ENCODE measurements at places on chromosomes 2 and 18.

- peak; percentile 22 for DNase-seq
Measured at GRCh38 chr2:226185616-226186211, 613.9 kb downstream of the IRS1 start.

DNA sequence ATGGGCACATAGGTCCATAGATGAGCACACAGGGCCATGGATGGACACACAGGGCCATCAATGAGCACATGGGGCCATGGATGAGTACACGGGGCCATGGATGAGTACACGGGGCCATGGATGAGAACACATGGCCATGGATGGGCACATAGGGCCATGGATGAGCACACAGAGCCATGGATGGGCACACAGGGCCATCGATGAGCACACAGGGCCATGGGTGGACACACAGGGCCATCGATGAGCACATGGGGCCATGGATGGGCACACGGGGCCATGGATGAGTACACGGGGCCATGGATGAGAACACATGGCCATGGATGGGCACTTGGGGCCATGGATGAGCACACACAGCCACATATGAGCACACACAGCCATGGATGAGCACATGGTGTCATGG is 192.6 kb upstream of the HDAC4 start:
- DNase-seq: no peak

- DNase-seq: no peak
Measured at GRCh38 chr2:8602809-8603208, 79.0 kb upstream of the ID2 start.

GRCh38 chr2:224146356-224147160 is 107.5 kb upstream of the SERPINE2 start:
- DNase-seq: no peak

DNA sequence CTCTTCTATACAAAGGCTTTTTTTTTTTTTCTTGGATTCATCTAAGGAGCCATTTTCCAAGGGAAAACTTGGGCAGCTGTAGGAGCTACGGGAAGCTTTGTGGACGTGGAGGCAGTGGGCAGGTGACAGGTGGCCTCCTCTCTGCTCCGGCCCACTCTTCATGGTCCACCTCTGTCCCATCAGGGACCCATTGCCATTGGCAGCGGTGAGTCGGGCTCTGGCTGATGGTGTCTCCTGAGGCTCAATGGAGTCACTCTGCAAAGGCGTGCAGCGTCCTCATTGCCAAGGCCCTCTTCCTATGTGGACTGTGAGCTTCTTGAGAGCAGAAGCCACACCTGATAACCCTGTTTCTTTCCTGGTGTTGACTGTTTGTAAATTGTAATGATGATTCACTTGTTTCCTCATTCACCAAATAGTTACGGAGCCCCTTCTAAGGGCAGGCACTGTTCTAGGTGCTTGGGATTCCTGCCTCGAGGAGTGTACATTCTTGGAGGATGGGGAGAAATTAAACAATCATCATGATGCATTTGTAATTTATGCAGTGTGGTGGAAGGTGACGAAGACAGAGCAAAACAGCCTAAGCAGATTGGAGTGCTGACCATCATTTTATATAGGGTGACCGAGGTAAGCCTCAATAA is 240.3 kb upstream of the HS6ST1 start:
- DNase-seq: no peak

DNA sequence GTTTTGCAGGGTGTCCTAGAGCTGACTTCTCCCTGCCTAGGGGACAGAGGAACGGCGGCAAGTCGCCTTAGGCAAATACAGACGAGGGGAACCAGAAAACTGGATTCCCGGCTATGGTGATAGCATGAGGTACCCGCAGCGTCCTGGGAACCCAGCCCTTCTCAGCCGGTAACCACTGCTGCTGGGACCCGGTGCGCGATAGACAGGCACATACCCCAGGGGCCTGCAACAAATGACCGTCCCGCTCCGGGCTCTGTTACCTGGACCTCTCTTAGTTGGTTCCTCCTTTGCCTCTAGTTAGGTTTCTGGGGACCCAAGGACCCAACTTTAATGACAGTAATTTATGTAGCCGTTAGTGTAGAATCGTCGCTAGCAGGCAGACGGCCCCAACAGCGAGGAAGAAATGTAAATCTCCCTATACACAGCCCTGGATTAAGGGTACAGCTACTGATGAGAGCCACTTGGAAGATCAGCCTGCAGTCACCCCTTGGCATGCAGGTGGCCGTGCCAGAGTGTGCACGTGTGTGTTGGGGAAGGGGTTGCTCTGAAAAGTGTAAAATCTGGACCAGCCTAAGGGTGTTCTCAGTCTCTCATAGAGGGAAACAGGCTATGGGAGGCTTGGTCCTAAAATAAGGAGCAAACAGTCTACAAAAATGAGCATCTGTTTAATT is 819 bp upstream of the SERPINE2 start:
- no peak for DNase-seq

- DNase-seq: no peak
Measured at GRCh38 chr18:43876286-43876685, 599.0 kb upstream of the SYT4 start.

GRCh38 chr2:167388901-167389300 is 500.6 kb downstream of the XIRP2 start:
- no peak for DNase-seq

- no peak for DNase-seq
Measured at GRCh38 chr2:100987974-100988373, 14.1 kb upstream of the RPL31 start.

DNA sequence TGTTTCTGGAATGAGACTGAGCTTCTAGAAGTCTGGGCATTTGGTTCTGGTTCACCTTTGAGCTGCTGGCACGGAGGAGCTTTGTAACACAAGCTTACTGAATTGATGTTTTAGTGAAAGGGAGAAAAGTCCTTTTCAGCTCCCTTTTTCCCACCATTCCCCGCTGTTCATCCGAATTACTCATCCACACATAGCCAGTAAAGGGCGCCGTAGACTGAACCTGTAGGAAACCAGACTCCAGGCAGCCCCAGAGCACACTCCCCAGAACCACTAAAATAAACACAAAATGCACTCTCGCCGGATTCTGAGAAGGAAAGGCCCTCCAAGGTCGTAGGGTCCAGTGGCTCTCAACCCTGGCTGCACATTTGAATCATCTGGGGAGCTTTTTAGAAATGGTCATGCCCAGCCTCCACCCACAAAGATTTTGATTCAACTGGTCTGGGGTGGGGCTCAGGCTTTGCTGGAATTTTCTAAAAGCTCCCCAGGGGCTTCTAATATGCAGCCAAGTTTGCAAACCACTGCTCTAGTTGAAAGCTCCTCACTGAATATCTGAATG is 29.6 kb downstream of the TCF7L1 start:
- DNase-seq: no peak

GRCh38 chr2:144517866-144518747 is 1.8 kb downstream of the ZEB2 start:
- no peak for DNase-seq

DNA sequence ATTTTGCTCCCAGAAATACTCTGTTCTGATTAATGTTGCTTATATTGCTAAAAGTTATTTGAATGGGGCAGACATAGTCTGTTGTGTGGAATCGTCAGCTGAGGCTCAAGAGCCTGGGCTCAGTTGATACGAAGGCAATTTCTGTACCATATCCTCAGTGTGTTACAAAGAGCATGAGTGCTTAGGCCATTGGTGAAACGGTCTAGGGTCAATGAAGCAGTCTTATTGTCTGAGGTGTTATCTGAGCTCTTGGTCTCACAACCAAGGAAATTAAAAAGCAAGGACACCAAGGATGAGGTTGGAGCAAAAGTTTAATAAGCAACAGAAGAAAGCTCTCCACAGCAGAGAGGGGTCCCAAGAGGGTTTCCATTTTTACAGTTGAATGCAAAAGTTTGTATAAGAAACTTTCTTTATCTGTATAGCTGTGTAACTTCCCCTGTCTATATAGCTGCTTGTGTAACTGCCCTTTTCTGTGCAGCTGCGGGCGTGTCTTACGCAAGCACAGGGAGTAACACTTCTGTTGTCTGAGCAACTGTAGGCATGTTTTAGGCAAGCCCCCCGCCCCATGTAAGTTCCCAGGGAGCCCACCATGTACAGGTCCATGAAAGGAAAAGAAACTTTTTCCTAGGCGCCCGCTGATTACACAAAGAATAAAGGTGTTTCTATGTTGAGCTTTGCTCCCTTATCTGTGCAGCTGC is 40.6 kb upstream of the DSC1 start:
- no peak for DNase-seq

- no peak for DNase-seq
Measured at GRCh38 chr2:109337221-109337620, 208.2 kb downstream of the SH3RF3 start.

DNA sequence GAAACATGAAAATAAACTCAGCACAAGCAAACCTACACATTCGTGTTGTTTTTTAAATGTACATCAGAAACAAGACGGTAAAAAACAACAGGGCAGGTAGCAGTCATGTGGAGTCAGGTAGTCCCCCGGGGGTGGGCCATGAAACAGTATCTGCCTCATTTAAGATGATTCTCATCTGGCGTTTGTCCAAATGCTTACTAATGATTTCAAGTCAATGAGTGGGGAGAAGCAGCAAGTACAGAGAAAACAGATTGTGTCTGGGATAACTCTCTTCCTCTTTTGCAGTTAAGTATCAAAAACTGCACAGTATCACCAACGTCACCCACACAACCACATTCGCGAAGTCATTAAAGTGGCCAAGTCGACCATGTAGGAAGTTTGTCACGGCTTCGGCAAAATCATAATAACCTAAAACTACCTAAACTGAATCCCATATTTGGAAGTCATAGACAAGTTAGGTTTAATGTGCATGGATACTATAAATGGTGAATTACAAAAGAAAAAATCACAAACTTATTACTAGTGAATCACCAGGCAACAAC is 1.3 kb downstream of the LAPTM4A start:
- DNase-seq: peak; percentile 59

- DNase-seq: no peak
Measured at GRCh38 chr2:135183822-135184221, 131.7 kb downstream of the RAB3GAP1 start.
